Fibroblast of skin of abdomen (primary cell): ENCODE measurements at places on chromosomes 12 and 14.

GRCh38 chr12:4212845-4213244 is 60.7 kb upstream of the CCND2 start:
- DNase-seq: no peak

DNA sequence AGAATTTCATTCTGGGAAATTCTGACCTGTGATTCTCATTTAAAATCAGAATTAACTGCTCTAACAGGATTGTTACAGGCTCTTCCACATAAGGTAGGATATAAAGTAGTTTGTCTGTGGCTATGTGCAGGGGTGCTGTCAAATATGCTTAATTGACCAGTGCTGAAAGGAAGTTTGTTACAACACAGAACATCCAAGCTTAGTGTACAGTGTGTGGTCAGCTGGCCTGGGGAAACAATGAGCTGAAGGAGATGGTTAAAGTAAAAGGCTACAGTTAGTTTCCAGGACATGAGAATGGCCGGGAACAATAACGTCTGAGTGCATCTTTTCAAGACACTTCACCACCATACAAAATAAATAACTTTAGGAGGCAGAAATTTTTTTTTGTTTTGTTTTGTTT is 68.0 kb downstream of the PKP2 start:
- DNase-seq: no peak

DNA sequence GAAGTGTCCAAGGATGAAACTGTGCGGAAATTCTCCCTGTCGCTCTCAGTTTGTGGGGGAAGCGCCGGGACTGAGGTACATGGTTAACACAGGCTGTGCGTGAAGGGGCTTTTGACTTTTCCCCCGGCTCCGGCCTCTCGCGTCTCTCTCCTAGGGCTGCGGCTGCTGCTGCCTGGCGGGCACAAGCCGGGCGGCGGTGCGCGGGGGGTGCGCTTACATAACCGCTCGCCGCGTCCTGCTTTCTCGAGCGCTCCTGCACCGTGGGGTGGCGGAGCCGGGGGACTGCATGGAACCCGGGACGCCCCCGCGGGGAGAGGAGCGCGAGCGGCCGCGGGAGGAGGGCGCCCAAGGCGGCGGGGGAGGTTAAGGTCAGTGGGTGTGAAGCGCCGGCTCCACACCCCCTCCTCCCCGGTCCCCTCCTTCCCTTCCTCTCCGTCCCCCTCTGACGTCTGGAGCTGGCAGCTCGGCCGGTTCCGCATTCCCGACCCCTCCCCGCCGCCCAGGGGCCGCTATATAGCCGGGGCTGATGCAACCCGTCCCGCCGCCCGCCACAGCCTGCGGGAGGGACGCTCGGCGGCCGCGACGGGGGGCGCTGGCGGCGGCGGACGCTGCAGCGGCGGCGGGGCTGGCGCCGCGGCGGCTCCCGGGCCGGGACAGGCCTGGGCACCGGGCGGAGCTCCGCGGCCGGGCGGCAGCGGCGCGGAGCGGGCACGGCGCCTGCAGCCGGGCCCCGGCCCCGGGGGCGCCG is at the start of gene JDP2:
Gene JDP2, plus strand, starts transcription at position 541 of the 748 bp plus-strand sequence. CDS start 9,899 bp downstream, outside the sequence.
- peak; percentile 92 for DNase-seq

GRCh38 chr12:33514893-33515292 is 75.3 kb upstream of the SYT10 start:
- no peak for DNase-seq

GRCh38 chr14:73712540-73713180 is 1.5 kb downstream of the PNMA1 start:
- no peak for DNase-seq

GRCh38 chr14:94582199-94582750 is 1.0 kb downstream of the SERPINA5 start:
- no peak for DNase-seq

DNA sequence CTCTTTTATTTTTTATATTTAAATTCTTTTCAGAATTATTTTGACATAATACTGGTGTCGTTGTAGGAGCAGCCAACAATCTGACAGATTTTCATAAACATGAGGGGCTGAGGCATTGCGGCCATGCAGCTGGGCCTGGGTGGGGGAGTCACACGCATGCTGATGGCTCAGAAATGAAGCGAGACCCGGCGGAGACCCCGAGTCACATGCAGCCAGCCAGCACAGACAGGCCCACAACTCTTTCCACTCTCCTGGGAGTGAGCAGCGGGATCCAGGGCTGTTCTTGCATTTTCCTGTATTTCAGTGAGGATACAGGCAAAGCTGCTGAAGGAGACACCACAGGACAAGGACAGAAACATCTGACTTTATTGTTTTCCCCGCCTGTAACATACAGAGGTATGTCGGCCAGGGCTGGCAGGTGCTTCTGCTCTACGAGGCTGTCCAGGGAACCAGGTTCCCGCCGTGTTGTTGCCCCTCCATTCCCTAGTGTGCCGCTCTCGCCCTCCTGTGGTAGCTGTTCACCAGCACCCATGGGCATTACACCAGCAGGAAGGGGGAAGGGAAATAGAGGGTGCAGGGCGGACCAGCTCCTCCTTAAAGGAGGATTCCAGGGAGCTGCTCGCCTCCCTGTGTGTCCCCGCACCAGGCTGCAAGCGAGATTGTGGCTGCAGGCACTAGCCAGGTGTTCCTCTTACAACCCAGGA is 30.5 kb downstream of the FZD10 start:
- no peak for DNase-seq

DNA sequence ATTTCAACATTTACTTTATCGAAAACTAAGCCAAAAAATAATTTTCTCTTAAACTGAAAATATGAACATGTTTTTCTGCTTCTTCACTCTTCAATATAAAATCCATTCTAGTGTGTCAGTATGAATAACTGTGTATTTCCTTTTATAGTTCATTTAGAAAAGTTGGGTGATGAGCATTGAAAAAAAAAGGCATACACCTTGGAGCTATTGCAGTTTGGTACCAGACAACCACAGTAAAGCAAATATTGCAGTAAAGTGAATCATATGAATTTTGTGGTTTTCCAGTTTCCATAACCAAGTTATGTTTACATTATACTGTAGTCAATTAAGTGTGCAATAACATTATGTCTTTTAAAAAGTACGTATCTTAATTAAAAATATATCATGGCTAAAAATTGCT is 195.0 kb upstream of the FOXG1 start:
- peak; percentile 39 for DNase-seq

- DNase-seq: no peak
Measured at GRCh38 chr12:106364261-106364660, 6.7 kb downstream of the POLR3B start.

DNA sequence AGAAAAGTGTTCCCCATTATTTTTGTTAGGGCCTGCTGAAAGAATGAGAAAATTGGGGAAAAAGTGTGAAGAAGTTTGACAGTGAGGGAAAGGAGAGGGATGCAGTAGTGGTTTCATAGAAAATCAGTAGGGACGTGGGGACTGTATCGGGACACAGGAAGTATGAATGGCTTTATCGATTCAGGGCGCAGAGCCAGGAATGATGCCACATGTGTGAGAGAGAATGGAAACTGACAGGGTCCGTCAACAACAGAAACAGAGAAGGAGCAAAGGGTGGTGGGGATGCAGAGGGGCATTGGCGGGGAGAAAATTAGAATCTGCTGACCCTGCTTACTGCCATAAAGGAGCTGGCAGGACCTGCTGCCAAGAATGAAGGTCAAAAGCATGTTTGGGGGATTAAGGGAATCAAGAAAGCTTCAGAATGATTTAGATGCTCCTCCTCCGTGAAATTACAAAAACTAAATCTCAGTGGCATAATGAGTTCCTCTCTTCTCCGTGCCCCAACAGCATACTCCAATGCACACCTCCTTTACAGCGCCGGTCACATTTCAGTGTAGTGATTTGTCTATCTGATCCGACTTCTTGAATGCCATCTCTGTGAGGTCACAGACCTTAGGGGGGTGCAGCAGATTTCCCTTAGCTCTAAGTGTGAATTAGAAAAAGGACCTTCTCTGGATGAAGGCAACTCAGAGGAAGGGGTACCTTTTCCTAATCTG is 92.6 kb downstream of the EMP1 start:
- peak; percentile 55 for DNase-seq

- DNase-seq: no peak
Measured at GRCh38 chr14:23085458-23085857, 9.5 kb downstream of the ACIN1 start.

DNA sequence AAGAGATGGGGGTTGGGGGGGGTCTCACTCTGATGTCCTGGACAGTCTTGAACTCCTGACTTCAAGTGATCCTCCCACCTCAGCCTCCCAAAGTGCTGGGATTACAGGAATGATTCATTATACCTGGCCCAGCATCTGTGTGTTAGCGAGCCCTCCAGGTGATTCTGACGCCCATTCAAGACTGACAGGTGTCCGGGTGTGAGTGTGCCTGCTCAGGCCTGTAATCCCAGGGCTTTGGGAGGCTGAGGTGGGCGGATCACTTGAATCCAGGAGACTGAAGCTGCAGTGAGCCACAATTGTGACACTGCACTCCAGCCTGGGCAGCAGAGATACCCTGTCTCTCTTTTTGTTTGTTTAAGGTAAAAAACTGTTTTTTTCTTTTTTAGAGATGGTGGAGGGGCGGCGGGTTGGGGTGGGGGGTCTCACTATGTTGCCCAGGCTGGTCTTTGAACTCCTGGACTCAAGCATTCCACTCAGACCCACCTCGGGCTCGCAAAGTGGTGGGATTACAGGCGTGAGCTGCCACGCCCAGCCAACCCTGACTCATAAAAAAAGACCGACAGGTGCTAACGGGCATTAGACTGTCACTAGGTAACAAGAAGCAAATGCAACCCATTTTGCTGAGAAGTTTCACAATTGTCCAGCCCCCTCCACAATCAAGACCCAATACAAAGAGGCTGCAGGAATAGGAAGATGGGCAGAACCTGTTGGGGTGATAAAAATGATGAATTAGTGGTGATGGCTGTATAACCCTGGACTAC is 4.7 kb downstream of the VSIG10 start:
- DNase-seq: no peak

GRCh38 chr14:87133073-87133801 is 859.7 kb downstream of the GALC start:
- peak; percentile 96 for DNase-seq
